ENCODE measurements at places on chromosomes 5 and 9.

DNA sequence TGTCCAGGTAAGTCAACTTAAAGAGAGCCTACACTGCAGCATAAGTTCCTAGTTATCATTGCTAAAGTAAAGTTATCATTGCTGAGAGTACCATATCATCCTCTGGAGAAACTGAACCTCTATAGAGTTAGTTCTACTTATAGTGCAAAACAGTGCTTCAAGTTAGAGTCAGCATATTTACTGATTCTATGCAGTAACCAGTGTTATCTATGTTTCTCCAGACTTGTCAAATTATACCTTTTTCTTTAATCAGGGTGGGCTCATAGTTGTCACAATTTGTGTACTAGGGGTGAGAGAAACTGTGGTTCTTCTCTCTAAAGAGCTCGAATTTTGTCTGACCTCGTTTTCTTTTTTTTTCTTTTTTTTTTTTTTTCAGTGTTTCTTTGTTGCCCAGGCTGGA, 79.6 kb downstream of the ANXA2R start:
- DNase-seq: no peak

DNA sequence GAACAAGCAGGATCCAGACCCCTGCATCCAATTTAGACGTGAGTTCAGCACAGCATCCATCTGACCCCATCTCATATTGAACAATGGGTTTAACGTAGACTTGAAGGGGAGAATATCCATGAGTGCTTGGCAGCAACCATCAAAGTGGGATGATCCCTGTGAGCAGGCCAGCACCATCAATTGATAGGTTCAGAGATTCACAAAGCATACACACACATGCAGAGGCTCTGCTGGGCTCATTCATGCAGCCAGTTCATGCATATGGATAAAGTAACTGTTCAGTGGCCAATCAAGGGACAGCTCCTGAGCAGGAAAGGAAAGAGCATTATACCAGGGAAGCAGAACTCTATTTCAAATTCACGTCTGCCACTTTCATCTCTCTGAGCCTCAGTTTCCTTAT, 24.8 kb upstream of the CPEB4 start:
- DNase-seq: no peak

GRCh38 chr5:110458313-110458712, 268.2 kb downstream of the TMEM232 start:
- DNase-seq: peak; percentile 58

GRCh38 chr5:63931836-63932235, 30.4 kb downstream of the HTR1A start:
- DNase-seq: peak; percentile 98

GRCh38 chr9:69768716-69769115, 8.9 kb upstream of the PTAR1 start:
- no peak for DNase-seq

DNA sequence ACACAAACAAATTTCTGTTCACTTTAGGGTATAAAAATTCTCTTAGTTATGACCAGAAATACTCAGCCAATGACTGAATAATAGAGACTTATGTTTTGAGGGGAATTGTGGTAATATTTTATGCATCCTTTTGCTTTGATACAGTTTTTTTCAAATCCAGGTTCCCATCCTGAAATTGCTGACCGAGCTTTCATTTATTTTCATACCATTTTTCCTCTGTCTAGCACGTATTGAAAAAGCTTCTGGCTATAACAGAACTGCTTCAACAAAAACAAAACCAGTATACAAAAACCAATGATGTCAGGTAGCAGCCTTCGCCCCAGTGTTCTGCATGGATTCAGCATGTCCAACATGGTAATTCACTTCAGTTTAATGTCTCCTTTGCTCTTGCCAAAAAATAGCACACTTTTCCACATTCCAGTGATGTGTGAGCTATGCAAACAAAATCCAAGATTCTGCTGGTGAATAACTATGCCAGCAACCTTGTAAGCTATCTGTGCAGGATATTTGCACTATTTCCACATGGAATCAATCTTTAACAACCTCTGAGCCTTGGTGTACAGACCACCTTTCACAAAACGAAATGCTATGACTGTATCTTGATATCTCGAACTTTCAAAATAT, 22.0 kb downstream of the CCNH start:
- no peak for DNase-seq

GRCh38 chr5:10476878-10477277, 35.2 kb downstream of the ROPN1L start:
- no peak for DNase-seq

DNA sequence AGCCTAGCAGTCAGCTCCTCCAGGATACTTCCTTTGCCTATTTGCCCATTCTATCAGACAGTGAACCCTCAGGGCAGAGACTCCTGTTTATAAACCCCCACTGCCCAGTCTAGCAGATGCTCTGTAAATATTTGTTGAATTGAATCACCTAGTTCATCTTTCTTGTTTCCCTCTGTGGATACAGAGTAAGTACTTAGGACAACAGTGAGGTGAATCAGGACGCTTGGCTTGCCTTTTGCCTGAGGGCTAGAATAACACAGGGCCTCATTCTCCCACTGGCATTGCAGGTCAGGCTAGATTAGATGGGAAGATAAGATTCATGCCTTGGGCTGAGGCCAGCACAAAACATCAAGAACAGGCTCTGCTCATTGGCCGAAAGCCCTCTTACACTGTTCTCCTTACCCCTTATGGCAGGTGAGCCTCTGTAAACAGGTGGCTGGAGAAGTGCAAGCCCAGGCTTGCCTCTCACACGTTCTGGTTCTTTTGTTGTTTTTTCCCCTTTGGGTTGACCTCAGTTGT, 22.2 kb downstream of the TNFSF8 start:
- no peak for DNase-seq

DNA sequence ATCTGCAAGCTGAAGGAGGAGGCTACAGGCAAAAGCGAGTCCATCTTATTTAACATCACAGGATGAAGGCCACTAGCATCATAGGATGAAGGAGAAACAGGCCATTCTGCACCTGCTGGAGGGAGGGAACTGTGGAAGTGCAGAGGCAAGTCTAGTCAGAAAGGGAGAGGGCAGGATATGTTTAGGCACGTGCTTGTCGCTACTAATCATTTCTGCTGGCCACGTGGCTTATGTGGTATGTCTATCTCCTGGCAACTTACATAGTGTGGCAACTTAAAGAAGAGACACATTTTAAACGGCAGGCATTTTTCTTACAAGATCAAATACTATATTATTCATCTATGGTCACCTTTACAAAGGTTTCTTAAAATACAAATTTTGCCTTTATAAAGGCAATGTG, 74.0 kb downstream of the GNAQ start:
- DNase-seq: no peak

DNA sequence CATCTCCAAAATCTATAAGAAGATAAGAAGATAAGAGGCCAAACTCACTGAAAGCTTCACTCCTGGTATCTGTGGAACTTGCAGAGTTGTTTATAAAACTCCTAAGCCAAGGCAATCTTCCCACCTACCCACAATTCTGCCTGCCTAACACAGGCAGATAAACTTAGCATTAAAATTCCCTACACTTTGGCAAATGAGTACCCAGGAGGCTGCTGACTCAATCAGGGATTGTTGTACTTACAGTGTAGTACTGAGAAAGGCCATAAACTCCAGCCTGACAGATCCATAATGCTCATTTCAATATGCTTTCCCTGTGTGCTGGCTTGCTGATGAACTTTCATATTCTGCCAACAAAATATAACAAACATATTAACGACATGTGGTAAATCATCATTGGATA, 725.2 kb downstream of the BRINP1 start:
- DNase-seq: no peak

GRCh38 chr5:141651728-141652105, 499 bp upstream of the FCHSD1 start:
- no peak for DNase-seq

GRCh38 chr9:7721291-7721690, 78.3 kb downstream of the DMAC1 start:
- peak; percentile 88 for DNase-seq

DNA sequence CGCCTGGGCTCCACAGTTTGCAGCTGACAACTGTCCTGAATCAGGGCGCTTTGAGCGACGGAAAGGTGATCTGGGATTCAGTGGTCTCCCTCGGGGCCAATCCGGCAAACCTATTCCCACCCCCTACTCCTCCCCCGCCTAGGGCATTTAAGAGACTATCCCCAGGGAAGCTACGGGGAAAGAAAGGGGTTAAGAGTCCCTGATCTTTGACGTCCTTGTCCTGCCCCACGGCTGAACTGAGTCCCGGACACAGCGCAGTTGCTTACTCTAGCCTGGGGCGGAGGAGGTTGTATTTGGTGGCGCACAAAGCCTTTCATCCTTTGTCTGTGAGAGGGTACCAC, 3.4 kb downstream of the RORB start:
- no peak for DNase-seq

DNA sequence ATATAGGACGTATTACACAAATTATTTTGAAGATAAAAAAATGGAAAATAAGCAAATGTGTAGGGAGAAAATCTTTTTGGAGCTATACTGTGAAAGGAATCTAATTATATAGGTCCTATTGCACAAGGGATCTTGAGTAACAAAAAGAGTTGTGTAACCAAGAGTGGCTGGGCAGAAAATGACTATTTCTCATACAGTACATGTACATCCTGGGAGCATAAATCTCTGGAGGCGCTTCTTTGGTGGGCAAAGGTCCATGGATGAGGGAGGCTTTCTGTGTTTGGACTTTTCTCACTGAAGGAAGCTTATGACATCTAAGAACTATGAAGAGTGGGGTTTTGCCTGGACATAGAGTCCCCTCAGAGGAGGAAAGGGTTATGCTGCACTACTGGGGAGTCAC, 29.8 kb downstream of the ANKS6 start:
- no peak for DNase-seq

- DNase-seq: no peak
These were observed 1864.2 kb upstream of the C9orf72 start for GRCh38 chr9:29437526-29437925.

GRCh38 chr5:76715736-76716455, at the start of gene F2R:
F2R (plus strand) TSS chr5:76716126; CDS start chr5:76716308, 182 bp downstream.
- DNase-seq: peak; percentile 39

- DNase-seq: no peak
These were observed 2.3 kb upstream of the ASPN start for GRCh38 chr9:92484563-92484962.

- DNase-seq: no peak
These were observed 25.3 kb downstream of the ARRDC3 start for GRCh38 chr5:91357806-91358205.

- DNase-seq: no peak
These were observed 367.1 kb upstream of the PDE4D start for GRCh38 chr5:60260658-60261057.

GRCh38 chr5:20113031-20113715, 125.2 kb upstream of the CDH18 start:
- DNase-seq: no peak

GRCh38 chr9:135914921-135915320, 7.6 kb upstream of the CAMSAP1 start:
- no peak for DNase-seq

DNA sequence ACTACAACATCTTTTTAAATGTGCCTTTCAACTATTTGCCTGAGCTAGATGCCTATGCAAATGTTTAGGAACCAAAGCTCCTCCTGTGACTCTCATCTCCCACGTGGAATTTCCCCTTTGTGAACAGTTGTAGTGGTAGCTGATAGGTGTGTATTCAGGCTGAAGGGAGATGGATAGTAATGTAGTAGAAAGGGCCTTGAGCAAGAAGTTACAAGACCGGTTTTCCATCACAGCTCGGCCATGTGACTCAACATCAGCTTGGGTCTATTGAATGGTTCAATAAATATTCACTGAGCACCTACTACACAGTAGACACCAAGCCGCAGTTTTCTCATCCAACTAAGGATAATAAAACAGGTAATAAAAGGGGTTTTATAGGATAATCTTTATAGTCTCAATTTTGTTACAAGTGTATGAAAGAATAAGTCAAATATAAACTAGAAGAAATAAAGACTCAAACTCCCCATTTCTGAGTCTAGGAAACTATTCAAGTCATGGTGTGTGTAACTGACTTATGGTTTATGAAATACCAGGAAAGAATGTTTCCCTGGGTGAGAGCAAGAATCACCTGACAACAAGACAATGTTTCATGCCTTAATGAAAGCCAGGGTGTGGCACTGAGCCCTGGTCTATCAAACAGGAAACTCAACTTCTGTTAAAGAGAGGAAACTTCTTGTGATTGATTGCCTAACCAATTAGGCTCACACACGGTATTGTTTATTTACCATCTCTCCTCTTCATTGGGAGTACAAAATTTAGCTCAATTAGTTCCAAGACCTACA, 187.1 kb upstream of the SPEF2 start:
- no peak for DNase-seq

- DNase-seq: no peak
These were observed 63.9 kb downstream of the PRRT1B start for GRCh38 chr9:131609099-131609830.

DNA sequence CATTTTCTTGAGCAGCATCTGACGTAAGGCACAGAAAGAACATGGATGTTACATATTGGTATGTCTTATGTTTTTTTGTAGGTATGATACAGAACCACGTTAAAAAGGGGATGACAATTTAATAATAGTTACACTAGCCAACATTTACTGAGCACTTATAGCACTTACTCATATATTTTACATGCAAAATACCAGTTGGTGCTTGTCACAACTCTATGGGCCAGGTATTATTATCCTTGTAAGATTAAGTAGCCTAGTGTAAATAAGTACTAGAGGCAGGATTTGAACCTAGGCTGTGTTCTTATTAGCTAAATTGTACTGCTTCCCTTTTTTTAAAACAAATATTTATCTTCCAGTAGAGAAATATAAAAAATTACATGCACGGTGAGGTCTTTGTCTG, 83.5 kb downstream of the RANBP17 start:
- no peak for DNase-seq

DNA sequence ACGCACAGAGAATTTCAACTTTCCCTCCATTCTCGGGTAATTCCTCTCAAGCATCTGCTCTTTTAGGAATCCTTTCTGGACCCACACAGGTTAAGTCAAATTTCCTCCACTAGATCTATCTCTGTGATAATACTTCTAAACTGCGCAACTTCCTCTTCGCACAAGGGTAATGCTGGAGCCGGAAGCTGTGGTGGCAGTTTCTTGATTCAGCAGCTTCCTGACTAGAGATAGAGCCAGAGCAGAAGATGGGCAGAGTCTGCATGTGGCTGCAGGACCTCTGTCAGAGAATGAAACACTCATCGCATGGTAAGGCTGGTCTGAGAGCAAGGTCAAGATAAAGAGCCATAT, 11.1 kb upstream of the CDC42SE2 start:
- DNase-seq: no peak

- DNase-seq: no peak
These were observed 8.9 kb upstream of the MRNIP start for GRCh38 chr5:179867476-179867875.

DNA sequence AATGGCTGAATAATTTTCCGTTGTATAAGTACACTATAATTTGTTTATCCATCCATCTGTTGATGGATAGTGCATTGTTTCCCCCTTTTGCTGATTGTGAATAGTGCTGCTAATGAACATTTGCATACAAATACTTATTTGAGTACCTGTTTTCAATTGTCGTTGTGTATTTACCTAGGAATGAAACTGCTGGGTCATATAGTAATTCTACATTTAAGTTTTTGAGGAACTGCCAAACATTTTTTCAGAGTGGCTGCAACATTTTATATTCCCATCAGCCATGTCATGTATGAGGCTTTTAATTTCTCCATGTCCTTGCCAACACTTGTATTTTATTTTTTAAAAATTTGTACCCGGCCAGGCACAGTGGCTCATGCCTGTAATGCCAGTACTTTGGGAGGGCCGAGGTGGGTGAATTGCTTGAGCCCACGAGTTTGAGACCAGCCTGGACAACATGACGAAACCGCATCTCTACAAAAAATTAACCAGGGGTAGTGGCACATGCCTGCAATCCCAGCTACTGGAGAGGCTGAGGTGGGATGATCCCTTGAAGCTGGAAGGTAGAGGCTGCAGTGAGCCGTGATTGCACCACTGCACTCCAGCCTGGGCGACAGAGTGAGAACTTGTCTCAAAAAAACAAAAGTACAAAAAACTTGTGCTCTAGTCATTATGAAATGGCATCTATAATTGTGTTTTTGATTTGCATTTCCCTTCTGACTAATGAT, 2.2 kb upstream of the ANXA6 start:
- no peak for DNase-seq
